ENCODE measurements at places on chromosomes 12 and 14.

DNA sequence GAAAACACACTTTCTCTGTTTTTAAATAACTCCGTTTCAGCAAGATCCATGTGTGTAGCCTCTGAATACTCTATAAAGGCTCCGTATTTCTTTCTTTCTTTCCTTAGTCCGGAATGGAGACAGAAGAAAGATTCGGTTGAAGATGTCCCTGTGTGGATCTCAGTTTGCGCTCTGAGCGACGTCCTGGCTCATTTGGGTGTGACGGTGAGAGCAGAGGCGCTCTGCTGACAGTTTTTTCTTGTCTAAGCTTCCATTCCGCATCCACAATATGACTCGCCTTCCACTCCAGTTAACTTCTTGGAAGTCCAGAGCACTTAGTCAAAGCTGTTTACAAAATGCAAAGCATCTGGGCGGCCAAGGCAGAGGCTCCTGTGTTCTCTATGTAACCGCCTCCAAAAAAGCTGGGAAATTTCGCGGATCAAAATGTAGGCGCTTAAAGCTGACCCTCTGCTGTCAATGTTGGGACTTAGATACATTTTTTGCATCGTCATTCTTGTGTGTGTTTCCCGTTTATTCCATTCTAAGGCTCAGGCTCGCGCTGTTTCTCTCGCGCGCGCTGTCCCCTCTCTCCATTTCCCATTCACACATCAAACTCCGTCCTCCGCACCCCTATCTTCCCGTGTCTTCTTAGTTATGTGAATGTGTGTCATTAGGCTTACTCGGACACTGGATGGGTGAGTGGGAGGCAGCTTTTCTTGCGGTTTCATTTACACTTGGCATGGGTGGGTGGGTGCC is 880 bp upstream of the FLRT2 start:
- no peak for DNase-seq

DNA sequence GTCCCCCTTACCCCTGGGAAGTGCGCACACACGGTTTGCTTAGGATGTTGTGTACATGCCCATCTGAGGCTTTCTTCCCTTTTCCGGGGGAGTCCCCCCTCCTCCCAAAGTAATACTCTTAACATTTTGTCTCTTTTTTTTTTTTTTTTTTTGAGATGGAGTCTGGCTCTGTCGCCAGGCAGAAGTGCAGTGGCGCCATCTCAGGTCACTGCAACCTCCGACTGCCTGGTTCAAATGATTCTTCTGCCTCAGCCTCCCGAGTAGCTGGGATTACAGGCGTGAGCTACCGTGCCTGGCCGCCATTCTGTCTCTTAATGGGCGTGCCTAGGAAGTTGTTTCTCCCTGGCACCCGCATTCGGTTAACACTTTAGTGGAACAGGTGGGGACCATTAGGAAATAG is 4.5 kb upstream of the GMFB start:
- no peak for DNase-seq

DNA sequence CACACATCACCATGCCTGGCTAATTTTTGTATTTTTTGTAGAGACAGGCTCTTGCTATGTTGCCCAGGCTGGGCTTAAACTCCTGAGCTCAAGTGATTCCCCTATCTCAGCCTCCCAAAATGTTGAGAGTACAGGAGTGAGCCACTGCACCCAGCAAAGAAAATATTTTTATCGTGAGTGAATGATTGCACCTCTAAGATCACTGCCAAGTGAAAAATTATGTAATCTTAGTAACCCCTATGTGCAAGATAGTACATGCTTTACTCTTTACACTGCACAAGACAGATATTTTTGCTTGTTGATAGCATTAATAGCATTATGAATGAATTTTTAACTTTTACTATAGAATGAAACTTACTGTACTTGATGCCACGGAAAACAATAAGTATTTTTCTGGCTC is 3.4 kb upstream of the MRPS35 start:
- DNase-seq, result no peak

GRCh38 chr14:104504172-104504735 is 75.3 kb upstream of the C14orf180 start:
- no peak for DNase-seq

GRCh38 chr12:81570234-81570633 is 188.9 kb downstream of the PPFIA2 start:
- DNase-seq, result no peak

GRCh38 chr14:89811954-89812575 is 142.5 kb downstream of the EFCAB11 start:
- no peak for DNase-seq

DNA sequence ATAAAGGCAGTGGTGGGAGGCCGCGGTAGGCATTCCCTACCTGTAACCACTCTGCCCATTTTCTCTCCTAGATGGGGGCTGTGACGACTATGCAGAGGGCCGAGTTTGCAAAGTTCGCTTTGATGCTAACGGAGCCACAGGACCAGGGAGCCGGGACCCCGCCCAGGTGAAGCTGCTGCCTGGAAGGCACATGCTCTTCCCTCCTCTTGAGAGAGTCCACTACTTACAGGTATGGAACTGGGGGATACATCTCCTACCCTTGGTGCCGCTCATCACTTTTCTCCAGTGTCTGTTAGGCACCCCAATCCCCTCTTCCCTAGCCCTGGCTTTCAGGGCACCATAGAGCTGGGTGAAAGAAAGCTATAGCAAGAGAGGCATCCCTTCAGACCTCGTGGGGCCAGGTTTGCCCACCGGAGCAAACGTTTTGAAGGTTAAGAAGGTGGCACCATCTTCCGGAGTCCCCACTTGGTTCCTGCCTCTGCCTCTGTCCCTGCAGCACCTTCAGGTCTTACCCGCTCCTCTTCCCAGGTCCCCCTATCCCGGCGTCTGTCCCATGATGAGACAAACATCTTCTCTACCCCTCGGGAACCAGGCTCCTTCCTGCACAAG is 2.0 kb upstream of the P3H3 start:
- DNase-seq, result no peak

DNA sequence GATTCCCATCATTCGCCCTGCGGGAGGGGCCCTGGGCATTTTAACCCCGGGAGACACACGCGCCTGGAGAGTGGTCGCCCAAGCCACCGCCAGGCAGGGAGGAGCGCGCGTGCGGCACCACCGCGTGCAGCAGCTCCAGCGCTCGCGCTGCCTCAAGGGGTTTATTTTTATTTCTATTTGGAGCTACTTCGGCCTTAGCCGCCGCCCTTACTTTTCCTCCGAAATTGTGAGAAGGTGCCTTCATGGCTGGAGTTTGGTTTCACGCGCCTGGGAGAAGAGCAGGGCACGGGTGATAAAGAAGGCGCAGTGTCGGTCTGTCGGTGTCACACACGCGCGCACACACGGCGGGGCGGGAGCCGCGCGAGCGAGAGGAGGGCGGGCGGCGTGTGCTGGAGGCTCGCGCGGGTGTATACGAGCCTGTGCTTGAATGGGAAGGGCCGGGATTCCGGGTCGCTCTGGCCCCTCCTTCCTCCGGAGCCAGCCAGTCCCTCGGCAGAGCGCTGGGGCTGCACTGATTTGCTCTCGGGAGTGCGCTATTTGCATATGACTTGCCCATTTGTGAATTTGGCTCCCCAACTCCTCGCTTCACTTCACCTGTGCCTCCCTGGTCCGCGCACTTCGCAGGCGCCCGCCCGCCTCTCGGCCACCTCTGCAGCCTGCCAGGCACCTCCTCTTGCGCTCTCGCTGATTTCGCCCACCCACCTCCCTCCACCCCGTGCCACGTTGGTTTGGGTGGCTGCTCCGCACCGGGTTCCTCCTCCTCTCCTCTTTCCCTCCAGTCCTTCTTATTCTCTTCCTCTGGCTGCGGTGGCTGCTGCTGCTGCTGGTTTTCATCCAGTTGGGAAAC is 932.3 kb downstream of the DIO2 start:
- DNase-seq, result no peak

DNA sequence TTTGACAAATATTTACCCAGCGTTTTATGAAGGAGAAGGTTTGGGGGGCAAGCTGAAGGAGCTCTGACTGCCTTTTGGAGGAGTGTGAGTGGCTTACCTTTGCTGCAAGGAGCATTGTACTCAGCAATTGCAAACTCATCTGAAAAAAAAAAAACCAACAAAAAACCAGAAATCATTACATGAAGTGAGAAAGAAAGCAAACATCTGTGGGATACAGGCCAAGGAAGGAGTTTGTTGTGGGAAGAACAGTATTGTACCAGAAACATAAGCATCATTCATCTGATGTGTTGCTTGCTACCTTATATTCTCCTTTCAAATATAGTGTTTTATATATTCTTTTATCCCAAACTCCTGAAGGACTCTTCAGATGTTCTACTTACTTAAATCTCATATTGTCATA is 47.6 kb downstream of the A2M start:
- no peak for DNase-seq

DNA sequence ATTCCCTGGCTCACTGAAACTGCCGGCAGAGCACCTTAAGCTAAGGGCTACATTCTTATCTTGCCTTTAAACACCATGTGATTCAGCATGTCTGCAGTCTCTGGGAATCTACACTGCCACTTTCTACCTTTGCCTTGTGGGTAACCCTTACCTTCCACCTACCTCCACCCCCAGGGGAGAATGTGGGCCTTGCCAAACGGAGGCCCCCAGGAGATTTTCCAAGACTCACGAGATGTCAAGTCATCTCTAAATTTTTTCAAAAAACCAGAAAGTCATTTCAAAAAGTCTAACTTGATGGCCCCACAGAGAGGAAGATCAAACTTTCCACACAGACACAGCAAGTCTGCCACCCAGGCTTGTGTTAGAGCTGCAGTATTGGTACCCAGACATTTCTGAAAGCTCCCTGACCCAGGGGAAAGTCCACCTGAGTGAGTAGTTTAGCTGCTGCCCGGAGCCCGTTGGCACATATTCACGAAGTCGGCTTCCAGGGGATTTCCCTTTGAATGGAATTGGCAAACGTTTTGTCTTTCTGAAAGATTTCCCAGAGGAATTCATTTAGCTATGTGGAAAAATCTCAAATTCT is 4.7 kb upstream of the PSMA6 start:
- peak; percentile 17 for DNase-seq

DNA sequence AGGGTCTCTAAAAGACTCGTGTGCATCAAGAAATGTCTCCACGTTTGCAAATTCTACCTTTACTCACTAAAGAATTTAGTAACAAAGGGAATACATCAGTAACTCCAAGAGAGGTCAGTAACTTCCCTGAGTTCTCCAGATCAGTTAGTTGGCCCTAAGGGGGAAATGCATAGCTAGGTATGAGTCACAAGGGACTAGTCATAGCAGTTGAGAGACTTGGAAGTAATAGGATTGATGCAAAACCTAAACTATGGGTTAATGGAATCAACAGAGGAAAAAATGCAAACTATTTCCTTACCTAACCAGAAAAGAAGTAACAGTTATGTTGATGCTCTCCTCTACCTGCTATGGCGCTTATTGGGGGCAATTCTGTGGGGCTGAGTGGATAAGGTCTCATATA is 148.8 kb upstream of the GARIN6 start:
- DNase-seq, result no peak

- DNase-seq, result no peak
These were observed 159.7 kb downstream of the PAH start for GRCh38 chr12:102757154-102757881.

DNA sequence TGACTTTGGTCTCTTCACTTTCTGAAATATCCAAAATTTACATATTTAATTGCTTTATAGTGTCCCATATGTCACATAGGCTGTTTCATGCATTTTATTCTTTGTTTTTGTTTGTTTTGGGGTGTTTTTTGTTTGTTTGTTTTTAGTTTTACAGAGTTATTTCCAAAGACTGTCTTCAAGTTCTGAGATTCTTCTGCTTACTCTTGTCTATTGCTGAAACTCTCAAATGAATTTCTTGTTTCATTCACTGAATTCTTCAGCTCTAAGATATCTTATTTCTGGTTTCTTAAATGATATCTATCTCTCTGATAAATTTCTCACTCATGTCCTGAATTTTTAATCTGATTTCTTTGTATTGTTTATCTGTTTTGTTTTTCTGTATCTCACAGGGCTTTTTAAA is 412.0 kb upstream of the ATP2B1 start:
- DNase-seq, result no peak

- no peak for DNase-seq
These were observed 125.6 kb upstream of the NOS1 start for GRCh38 chr12:117486840-117487659.

DNA sequence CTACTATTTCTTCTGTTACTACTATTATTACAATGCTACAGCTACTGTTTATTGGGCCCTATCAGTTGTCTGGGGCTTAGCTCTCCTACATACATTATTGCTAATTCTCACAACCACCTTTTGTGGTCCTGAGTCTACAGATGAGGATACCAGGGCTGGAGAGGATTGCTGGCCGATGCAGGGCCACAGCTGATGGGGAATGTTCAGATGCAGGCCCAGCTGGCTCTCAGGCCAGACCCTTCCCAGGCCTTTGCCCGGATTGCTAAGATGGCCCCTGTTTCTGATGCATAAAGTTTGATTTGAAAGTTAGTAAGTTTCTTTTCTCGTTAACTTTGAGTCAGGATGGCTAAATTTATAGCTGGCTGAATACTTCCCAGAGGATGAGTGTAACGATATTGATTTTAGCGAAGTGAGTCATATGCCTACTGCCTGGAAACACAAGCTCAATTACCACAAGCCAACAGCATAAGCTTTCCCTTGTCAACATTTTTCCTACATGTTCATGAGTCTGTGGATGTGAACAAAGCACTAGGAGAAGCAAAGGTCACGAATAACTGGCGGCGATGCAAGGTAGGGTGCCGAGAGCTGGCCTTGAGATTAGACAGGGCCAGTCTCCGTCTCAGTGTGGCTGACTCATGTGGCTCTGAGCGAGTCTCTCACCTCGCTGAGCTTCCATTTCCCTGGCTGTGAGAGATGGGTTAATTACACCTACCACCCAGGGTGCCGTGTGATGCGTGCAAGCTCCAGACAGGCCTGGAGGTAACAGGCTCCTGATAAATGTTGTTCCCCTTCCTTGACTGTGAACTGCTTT is 111.0 kb downstream of the BEGAIN start:
- no peak for DNase-seq

- DNase-seq, result no peak
These were observed 974.3 kb downstream of the VRK1 start for GRCh38 chr14:97771340-97772045.

DNA sequence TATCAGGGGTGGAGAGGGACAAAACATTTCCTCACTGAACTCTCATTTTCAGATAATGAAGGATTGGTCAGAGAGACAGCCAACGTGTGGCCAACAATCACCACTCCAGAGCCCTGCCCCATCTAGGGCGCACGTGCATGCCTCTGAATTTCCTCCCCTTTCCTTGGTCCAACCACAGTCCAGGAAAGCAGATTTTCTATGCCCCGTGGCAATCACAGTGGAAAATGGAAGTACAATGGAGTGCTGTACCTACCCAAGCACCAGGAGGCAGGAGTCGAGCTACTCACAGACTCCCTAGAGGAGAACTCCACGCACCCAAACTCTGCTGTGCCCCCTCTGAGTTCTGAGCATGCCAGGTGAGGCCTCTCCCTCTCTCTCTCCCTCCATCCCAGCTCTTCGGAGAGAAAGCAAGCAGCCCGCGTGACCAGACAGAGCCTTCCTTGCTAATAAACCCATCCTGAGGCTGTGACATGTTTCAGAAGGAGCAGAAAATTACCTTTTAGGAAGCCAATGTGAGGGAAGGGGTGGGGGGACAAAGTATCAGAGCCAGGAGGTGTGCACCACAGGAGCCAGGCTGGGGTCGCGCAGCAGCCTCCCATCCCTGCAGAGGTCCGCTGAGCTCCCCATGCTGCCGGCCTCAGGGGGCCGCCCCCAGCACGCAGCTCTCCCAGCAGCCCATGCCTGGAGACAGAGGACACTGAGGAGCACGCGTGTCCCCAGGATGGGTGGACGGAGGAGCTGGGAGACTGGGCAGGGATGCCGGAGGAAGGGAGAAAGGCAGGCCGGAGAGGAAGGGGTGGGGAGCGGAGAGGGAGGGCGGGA is 73.4 kb downstream of the PITPNM2 start:
- no peak for DNase-seq

- no peak for DNase-seq
These were observed 235.0 kb downstream of the EFCAB11 start for GRCh38 chr14:89719366-89720075.

- DNase-seq, result no peak
These were observed 24.7 kb upstream of the NTF3 start for GRCh38 chr12:5407034-5407856.

All from hematopoietic multipotent progenitor cell treated with erythropoietin and hydrocortisone succinate and interleukin-3 and kit ligand, for 15 days (in vitro differentiated cells).